Stimulated activated CD8-positive, alpha-beta memory T cell treated with anti-CD3 and anti-CD28 coated beads, Interleukin-15, amount 100 ng/mL, for 24 hours (primary cell): ENCODE measurements at places on chromosomes 2 and 18.

GRCh38 chr2:145154731-145155130 lies 634.8 kb upstream of the ZEB2 start:
- DNase-seq = no peak

- DNase-seq = no peak
Observed at GRCh38 chr18:48740851-48741485, 202.1 kb downstream of the CTIF start.

DNA sequence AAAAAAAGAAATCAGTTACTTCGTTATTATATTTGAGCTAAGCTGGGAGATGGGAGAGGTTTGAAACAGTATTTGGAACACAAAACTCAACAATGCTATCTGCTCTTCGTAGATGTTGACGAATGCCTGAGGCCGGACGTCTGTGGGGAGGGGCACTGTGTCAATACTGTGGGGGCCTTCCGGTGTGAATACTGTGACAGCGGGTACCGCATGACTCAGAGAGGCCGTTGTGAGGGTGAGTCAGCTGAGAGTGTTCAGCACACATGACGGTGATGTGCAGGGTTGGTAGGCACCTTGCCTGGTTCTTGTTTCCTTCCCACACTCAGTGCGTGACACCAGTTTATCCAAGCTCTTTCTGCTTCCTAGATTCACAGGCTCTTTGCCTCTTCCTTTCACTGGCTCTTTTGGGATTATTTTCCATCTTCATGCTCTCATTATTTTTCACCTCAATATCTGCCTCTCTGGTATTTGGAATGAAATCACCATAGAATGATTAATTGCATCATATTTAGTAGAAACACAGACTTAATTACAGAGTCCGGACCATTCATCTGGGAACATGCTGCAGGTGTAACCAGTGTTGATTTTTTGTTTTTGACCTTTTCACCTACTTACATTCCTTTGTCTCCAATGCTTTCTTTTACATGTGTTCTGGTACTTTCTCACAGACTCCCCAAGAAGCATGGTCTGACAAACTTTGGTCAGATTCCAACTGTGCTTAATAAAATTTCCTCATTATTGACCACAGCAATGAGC lies 200.6 kb upstream of the RASGRP3 start:
- DNase-seq = no peak

- no peak for DNase-seq
Observed at GRCh38 chr2:120734930-120735651, 577 bp upstream of the GLI2 start.

DNA sequence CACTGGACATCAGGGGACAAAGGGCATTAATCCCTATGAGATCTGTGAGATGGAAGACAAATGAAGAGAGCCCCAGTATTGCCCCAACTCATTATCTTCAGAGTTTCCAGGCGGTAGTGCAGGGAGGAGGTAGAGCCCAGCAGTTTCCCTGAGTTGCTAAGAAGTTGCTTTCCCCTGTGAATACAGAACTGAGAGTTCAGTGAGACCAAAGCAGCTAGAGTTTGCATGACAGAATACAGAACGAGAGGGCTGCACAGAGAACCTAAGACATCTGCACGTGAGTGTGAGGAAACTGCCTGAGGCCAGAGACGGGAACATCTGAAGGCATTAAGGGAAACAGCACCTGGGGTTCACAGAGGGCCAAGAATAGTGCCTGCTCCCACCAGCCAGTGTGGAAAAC lies 18.1 kb upstream of the PGAP1 start:
- DNase-seq = no peak

GRCh38 chr2:37830636-37831035 lies 94.5 kb upstream of the RMDN2 start:
- no peak for DNase-seq

GRCh38 chr2:217054791-217055190 lies 194.9 kb upstream of the TNP1 start:
- no peak for DNase-seq

- DNase-seq = no peak
Observed at GRCh38 chr2:200640901-200641300, 55.1 kb downstream of the AOX1 start.

GRCh38 chr18:56001576-56001975 lies 413.6 kb upstream of the TCF4 start:
- DNase-seq = no peak

DNA sequence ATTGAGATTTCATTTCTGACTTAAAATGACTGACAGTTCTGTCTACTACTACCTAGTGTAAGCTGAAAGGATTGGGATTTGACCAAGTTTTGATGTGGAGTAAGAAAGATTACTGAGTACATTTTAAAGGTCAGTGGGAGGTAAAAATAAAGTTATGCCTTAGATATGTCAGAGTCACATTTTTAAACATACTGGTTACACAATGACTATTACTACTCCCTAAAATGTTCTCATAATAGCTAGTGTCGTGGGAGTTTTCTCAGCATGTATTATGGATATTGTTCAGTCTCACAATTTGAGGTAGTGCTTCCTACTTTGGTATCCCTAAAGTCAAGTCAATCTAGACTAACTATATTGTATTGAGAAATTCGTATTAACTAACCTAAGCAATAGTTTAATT lies 1092.5 kb downstream of the LRP1B start:
- no peak for DNase-seq

GRCh38 chr18:78330766-78331165 lies 648.9 kb upstream of the SALL3 start:
- DNase-seq = no peak
